ENCODE measurements at places on chromosomes 13 and 19.

GRCh38 chr13:76266561-76266960 lies 619.6 kb downstream of the KCTD12 start:
- DNase-seq = no peak

- DNase-seq = no peak
Measured at GRCh38 chr13:82772816-82773215, 1109.5 kb downstream of the SLITRK1 start.

DNA sequence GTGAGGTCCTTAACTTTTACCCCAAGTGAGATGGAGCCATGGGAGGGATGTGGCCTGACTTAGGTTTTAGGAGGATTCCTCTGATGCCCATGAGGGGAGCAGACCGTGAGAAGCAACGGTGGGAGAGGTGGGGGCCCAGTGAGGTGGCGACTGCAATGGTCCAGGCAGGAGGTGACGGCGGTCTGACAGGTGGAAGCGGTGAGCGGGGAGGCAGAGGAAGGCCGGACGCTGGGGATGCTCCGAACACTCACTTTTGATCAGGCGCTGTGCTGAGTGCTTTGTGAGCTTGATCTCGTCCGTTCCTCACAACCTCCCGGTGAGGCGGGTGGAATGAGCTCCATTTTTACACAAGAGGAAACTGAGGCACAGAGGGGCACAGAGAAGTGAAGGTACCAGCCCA lies 11.6 kb downstream of the NOVA2 start:
- no peak for DNase-seq

- DNase-seq = no peak
Measured at GRCh38 chr19:13864667-13865570, 12.0 kb upstream of the NANOS3 start.

DNA sequence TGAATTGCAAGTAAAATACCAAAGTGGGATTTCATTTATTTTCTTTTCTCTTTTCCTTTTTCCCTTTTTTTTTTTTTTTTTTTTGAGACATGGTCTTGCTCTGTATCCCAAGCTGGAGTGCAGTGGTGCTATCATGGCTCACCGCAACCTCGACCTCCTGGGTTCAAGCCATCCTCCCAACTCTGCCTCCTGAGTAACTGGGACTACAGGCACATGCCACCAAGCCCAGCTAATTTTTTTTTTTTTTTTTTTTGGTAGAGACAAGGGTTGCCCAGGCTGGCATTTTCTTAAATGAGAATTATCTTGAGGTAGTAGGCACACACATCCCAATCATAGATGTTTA lies 68.5 kb upstream of the GPR183 start:
- DNase-seq = no peak

DNA sequence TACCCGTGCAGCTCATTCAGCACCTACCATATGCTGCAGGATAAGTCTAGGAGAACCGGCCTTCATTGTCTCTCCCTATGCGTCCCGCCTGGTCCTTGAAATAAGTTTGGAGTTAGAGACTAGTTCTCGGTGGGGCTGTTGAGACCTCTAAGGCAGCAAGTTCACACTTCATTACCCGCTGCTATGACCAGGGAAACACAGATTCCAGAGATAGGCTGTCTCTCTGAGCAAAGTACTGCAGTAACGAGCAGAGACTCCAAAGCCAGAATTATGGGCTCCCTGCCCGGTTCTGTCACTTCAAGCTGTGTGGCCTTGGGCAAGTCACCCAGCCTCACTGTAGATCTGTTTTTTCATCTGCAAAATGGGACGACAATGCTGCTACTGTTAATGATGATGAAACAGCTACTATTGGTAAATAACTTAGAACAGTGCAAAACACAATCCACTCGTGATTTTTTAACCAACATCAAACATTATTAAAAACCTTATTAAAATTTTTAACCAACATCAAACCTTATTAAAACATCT lies 184.1 kb downstream of the USP12 start:
- no peak for DNase-seq

DNA sequence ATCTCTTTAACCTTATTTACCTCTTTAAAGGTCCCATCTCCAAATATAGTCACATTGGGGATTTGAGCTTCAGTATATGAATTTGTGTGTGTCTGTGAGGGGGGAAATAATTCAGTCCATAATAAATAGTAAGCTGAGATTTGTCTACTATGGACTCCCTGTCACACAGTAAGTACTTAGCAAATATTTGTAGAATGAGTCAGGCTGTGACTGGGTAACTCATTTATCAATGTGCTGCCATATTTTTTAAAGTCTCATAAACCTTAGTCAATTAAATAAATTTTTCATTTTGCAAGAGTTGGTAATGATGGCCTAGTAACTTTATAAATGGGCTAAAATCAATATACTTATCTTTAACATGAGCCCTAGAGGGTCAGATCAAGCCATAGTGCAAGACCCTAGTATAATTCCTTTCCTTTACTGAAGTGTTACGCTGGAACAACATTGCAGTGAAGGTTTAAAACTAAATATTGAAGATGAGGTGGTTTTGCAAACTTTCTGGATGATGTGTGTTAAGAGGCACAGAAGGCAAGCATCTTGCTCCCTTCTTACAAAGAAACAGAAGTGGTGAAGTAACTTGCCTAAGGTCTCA lies 305.1 kb downstream of the KCNRG start:
- no peak for DNase-seq

DNA sequence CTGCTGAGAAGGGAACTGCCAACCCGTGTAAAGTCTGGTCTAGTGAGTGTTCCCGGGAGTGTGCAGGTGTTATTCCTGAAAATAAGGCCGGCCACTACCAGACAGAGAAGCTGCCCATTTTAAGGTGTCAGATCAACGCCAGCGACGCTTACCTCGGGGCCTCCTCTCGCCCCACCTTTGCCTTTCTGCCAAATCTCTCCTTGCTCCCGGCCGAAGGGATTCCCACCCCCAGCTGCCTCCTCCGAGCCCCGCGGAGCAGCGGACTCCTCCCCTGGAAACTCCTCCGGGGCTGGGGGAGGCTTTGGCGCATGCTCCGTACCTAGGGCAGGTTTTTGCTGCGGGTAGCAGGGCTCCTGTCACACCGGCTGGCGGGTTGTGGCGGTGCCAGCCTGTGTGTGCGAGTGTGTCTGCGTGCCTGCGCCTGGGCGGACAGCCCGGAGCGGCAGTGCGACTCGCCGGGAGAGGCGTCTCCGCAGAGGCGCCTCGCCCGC lies at the start of gene HS6ST3:
Gene HS6ST3 (plus strand): TSS at position 359 of the 491 bp plus-strand sequence.
- no peak for DNase-seq

- DNase-seq = peak; percentile 43
Measured at GRCh38 chr13:35984776-35985453, 146.3 kb downstream of the DCLK1 start.

GRCh38 chr19:35549174-35549788 lies 3.9 kb downstream of the TMEM147 start:
- DNase-seq = peak; percentile 77

GRCh38 chr13:67052550-67053490 lies 177.3 kb downstream of the PCDH9 start:
- no peak for DNase-seq

- no peak for DNase-seq
Measured at GRCh38 chr13:97446448-97446847, 12.5 kb downstream of the RAP2A start.

- DNase-seq = no peak
Measured at GRCh38 chr19:18501832-18502231, 20.0 kb downstream of the ELL start.

GRCh38 chr13:23460921-23461320 lies 27.4 kb upstream of the SACS start:
- DNase-seq = no peak

DNA sequence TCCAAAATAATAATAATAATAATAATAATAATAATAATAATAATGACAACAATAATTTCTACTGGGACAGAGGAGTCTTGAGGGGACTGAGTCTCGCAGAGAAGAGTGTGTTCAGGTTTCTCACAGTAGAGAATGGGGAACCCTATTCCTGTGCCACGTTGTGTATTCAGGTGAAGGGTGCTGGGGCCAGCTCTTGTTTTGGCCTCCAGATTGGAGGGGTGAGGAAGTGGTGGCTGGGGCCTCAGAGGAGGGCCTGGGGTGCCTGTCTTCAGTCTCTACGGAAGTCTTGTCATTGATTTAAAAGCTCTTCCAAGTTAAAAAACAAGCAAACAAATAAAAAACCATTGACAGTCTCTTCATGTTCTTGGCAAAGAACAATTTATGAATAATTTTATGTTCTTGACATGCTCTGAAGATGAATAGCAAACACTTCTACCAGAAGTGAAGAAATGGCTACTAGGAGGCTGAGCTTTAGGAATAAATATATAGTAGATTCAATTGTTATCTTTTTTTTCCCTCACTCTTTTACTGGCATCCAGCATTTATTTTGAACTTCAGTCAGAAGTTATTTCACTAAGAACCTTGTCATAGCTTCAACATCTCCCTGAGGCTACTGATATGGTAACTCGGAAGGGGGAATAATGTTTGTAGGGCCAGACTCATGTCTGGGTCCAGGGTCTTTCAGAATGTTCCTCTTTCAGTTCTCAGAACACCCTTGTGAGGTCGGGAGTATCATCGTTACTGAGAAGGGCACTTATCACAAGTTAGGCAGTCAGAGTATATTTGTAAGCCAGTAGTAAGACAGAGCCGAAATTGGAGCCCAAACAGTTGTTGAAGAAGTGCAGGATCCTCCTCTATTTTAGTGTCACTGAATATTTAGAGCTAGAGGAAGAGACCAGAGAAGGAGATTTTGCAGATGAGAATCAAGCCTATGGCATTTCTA lies 13.1 kb downstream of the LRCH1 start:
- no peak for DNase-seq

- no peak for DNase-seq
Measured at GRCh38 chr13:73997964-73998363, 136.2 kb downstream of the KLF12 start.

DNA sequence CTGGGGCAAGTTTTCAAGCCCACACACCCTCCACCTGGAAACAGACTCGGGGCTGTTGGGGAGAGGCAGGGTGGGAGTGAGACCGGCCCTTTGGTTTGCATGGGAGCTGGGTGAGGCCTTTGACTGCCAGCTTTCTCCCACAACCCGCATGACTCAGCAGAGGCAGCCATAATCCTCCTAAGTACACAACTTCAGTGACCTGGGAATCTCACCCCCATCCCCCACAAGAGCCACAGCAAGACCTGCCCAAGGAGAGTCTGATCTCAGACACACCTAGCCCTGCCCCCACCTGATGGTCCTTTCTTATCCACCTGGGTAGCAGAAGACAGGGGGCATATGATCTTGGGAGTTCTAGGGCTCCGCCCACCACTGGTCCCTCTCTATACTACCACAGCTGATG lies 1615.4 kb downstream of the EFNB2 start:
- DNase-seq = no peak
